ENCODE measurements at places on chromosomes 1 and 21. TPM values are rescaled to one million over a fixed set of nuclear protein-coding genes. Genes with fewer than 3 reads are reported as not detected.

Gene S100A7A
- total RNA-seq = not detected

Gene RPL5
- 2,354 TPM for total RNA-seq

Gene RIPPLY3
- not detected for total RNA-seq

Gene LCE3E
- total RNA-seq = not detected

- no peak for DNase-seq
These were observed 36.5 kb upstream of the LHX8 start for GRCh38 chr1:75097654-75098053.

GRCh38 chr21:33541756-33542639, at the start of gene GART:
Gene GART, minus strand, starts transcription at chr21:33542117. Its CDS starts 2,802 bp downstream, at chr21:33539315.
- peak; percentile 89 for DNase-seq

DNA sequence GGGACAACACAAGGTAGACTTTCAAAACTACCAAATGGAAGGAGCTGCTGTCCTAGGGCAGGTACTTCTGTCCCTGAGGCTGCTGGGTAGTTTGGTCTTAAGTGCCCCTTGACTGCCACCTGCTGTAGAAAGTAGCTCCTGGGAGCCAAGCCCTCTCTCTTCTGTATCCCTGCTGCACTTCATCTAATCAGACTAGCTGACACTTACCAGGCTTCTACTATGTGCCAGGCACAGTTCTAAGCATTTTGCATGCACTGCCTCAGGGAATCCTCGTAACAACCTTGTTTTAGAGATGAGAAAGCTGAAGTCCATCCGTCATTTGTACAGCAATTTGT, 15.9 kb upstream of the SRSF4 start:
- peak; percentile 69 for DNase-seq

DNA sequence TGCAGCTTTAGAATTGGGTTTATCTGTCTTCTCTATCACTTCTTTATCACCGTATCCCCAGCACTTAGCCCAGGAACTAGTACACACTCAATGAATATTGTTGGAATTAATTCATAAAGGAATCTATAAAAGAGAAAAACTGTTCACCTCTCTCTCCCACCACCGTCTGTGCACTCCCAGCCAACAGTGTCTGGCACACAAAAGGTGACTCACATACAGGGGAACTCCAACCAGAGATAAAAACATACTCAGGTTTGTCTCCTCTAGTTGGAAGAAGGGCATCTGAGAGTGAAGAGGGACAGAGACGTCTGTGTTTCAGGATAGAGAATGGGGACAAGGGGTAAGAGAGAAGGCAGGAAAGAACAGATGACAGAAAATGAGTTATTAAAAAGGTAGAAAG, 10.0 kb downstream of the ITLN1 start:
- no peak for DNase-seq

DNA sequence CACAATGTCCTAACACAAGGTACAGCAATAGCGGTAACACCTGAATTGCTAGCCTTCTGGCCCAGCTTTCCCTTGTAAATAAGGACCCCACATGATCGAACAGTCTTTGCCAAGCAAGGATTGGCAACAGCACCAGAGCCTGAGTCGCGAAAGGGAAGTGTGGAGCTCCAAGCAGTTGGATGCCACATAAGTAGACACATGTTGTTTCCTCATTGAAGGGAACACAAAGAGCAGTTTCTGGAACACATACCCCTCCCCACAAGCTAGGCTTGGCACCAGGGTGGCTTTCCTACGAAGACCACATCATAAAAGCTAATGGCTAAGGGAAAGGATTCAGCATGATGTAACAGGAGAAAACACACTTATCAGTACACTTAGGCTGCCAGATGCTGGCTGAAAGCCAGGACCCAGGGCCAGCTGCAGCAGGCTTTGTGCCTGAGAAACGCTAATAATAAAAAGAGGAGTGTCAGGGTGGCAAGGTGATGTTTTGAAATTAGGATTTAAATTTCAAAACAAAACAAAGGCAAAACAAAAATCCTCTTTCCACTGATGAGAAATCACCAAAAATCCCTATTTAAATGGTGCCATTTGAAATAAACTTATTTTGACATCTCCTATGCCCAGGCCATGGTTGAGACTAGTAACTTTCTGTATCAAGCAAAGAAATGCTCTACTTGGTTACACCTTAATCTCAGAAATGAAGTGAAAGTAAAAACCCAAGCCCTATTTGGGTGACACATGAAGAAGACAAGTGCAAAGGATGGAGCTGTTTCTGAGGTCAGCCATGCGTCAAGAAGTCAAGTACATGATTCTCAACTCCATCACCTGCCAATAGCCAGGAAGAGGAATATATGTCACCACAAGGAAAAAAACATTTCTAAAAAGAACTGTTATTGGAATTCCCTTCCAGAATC, 11.9 kb upstream of the CPLANE2 start:
- DNase-seq = peak; percentile 91

All from sigmoid colon (tissue), 7 donors.